Stimulated activated CD4-positive, alpha-beta T cell treated with anti-CD3 and anti-CD28 coated beads, Interleukin-1b, Interleukin-23, amount 100 ng/mL, for 1 hour (primary cell): ENCODE measurements at places on chromosomes 4 and X.

DNA sequence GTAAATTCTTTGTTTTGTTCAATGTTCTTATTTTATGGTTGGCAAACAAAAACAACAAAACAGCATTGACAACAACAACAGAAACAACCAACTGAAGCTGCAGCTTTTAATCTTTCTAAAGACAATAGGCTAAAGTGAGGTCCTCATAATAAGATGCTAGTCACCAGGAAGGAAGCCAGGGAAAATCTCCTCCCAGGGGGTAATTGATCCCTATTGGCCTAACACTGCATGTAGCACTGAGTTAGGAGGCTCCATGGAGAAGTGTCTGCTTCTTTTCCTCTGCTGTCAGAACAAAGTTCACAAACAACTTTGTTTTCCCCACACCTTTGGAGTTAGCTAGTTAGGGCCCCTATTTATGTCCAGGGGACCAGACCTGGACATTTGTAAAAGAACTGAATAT lies 4.7 kb upstream of the LRAT start:
- no peak for DNase-seq

- no peak for DNase-seq
These were observed 4.1 kb downstream of the SH3BP2 start for GRCh38 chr4:2796849-2797544.

DNA sequence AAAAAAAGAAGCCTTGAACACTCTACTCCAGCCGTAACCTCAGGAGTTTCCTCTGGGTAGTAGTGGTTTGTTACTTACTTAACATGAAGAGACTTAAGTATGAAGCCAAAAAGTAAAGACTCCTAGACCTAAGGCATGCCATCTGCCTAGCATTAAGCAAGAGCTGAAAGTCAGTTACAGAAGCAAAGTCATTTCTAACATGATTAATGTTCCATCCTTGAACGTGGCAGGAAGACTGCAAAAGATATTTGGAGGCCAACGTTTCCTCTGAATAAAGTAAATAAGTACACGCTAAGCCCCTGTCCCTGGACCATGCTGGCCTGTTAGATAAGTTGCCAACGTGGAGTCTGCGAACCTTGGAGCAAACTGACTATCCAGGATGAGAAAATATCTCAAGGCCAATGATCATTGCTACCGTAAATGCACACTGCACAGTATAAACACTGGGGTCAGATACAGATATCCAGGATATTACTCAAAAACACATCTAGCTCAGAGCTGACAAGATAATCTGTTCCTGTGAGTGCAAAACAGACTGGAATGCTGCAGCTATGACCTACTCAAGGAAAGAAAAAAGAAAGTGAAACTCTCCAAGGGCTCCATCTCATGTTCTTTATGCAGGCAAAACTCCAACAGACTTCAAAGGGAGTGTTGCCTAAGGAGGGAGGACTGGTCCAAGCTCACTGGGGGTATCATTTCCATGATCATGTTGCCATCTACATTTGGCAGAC lies 255.8 kb downstream of the COL25A1 start:
- no peak for DNase-seq

- DNase-seq, result no peak
These were observed 2.6 kb downstream of the FAAH2 start for GRCh38 chrX:57289089-57289488.

- no peak for DNase-seq
These were observed 14.3 kb downstream of the FAM9C start for GRCh38 chrX:13029887-13030771.

DNA sequence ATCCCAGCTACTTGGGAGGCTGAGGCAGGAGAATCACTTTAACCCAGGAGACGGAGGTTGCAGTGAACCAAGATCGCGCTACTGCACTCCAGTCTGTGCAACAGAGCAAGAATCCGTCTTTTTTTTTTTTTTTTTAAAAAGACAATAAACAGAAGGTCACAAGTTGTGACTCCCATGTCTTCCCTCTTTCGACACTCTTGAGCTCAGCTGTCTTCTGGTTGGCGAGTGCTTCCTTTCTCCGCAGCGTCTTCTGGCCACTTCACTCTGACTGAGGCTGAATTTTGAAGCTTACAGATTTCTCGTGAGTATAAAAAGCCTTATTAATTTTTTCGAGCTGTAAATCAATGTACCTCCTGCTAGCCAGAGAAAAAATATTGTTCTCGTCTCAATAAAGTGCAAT lies 124.9 kb downstream of the STOX2 start:
- no peak for DNase-seq

DNA sequence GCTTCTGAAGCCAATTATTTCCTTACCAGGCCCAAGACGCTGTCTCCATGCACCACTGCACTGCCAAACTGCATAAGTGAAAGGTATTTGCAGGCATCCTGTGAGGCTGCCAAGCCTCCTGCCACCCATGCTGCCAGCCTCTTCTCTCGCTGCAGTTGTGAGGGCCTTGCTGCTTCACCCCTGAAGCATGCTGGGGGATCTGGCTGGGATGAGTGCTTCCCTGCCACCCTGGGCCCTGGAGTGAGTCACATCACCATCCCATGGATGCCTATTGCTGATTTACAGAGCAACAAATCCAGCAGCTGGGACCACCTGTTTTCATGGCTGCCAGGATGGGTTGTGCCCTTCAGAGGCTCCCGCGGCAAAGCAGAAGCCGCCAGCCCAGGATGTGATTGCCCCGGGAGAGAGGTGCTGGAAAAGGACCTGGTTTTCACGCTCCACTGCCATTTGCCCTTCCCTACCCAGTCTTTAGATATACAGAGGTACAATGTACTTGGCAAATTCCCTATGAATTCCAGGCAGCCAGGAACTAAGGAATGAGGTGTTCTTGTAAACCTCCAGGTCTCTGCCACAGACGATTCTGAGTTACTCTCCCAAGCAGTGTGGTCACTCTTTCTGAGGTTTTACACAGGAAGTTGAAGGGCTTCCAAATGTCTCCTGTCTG lies 41.5 kb upstream of the PTCHD1 start:
- DNase-seq, result no peak

- DNase-seq, result no peak
These were observed 54.1 kb downstream of the PHF8 start for GRCh38 chrX:53990171-53990570.

DNA sequence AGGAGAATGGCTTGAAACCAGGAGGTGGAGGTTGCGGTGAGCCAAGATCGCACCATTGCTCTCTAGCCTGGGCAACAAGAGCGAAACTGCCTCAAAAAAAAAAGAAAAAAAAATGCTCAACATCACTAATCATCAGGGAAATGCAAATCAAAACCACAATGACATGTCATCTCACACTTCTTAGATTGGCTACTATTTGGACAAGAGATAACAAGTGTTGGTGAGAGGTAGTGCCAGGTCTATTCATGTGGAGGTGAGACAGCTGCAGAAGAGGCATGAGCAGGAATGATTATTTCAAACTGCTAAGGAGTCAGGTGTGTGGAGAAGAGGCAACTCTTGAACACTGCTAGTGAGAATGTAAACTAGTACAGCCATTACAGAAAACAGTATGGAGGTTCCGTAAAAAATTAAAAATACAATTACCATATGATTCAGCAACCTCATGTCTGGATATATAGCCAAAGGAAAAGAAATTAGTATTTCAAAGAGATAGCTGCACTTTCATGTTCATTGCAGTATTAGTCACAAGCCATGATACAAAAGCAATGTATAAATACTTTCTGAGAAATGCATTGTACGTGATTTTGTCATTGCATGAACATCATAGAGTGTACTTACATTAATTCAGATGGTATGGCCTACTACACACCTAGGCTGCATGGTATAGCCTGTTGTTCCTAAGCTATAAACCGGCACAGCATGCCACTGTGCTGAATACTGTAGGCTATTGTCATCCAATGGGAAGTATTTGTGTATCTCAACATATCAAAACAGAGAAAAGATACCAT lies 75.3 kb downstream of the TMEM144 start:
- no peak for DNase-seq

DNA sequence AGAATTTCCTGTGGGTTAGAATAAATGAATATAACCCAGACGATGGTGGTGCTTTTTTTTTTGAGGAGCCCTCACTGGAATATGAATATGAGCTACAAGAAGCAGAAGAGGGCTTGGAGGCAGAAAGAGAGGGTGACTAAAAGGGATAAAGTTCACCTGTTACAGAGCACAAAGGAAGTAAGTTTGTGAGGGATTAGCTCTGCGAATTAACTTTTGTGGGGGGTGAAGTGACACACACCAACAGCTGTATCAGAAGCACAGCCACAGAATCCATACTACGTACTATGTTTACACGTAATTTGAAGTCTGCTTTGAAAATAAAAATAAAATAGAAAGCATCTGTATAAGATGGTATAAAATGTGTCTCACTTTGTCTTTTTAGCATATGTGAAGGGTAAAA lies 963.6 kb upstream of the DIAPH2 start:
- no peak for DNase-seq

- no peak for DNase-seq
These were observed 85.0 kb downstream of the HPGD start for GRCh38 chr4:174437324-174437723.

DNA sequence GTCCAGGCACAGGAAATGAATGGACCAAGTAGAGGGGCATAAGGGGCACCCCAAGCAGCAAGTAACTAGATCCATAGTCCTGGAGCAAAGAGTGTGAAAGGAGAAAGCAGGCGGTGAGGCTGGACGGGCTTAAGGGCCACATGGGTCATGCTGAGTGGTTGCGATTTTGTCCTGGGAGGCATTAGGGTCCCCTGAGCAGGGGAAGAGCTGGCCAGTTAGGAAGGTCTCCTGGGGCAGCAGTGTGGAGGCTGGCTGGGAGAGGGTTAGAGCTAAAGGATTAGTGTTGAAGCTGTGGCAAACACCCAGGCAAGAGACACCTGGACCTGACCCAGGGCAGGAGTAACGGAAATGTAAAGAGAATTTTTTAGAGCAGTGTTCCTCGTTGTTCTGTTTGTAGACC lies 26.5 kb downstream of the MYOZ2 start:
- no peak for DNase-seq

GRCh38 chr4:163679189-163679588 lies 184.7 kb downstream of the TMA16 start:
- DNase-seq, result no peak

GRCh38 chrX:124378643-124379042 lies 32.3 kb downstream of the SH2D1A start:
- DNase-seq, result no peak
